ENCODE measurements at places on chromosomes 5 and 9.

DNA sequence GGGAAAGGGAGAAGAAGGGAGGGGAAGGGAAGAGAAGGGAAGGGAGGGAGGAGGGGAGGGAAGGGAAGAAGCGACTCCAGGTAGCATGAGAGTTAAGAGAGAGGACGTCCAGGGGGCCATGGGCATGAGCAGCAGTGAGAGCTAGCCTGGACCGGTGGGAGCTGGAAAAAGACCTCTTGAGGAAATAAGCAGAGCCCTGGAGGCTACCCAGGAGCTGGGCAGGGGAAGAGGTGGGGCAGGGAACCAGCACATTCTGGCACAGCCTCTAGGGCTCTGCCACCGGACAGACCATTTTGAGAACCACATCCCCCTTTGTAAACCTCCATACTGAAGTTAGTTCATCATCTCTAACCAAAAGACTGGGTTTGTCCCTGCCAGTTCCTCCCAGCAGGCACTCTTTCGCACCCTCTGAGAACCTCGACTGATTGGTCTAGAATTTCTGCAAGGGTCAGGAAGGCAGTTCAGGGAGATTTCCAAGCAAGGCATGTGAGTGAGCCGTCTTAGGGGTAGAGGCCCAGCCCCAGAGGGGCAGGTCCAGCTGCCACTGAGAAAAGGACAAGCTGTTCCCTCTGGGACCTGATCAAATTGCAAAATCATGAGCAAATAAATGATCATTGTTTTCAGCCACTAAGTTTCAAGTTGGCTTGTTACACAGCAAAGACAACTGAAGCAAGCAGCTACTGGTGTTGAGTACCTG is 11.6 kb downstream of the NAIF1 start:
- no peak for DNase-seq

GRCh38 chr9:114914139-114914538 is 16.3 kb downstream of the TNFSF8 start:
- no peak for DNase-seq

DNA sequence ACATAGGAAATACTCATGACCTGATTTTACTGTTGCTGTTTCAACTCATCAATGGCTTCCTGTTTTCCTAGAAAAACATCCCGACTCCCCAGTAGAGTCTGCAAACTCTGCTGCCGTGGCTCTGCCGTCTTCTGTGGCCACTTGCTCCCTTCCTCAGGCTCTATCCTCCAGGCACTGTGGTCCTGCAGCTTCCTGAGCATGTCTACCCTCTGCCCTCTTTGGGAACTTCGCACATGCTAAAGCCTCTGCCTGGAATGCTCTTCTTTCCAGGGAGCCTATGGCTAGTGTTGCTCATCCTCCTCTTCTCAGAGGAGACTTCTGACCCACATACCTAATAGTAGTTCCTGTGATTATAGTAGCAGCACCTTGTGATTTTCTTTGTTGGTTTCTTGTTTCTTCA is 256.9 kb downstream of the MAN2A1 start:
- DNase-seq = no peak

DNA sequence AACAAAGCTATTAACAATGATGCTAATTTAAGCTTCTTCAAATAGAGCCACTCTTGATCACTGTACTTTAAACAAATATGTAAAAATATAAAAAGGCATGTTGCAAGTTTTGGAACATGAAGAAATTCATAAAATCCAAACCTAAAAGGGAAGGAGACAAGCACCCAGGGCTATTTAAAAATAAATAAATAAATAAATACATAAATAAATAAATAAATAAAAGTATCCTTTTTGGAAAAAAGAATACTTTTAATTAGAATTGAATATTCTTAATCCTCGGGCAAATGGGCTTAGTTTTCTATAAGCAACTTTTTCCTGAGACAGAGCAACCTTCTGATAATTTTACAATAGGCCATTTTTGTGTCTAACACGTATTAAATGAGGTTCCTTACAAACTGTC is 147.5 kb upstream of the PCA3 start:
- DNase-seq = no peak

- no peak for DNase-seq
Measured at GRCh38 chr5:59256331-59256730, 637.2 kb downstream of the PDE4D start.

GRCh38 chr5:132639706-132640130 is 18.3 kb upstream of the IL13 start:
- no peak for DNase-seq

DNA sequence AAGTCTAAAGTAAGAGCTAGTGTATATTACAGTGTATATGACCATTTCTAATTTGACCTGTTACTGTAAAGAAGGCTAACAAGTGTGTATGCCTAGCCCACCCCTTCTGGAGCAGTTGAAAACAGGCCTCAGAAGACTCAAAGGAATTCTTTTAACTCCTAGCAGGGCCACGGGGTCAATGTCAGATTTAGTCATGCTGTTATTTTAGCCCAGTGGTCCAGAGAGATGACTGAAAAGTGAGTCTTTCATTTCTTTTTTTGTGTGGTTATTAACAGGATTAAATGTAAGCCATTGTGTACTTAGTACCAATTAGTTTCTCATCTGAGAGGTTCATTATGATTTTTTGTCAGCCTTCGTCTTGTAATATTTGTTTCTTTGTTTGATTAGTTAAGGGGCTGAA is 24.4 kb downstream of the ZCCHC7 start:
- DNase-seq = no peak

DNA sequence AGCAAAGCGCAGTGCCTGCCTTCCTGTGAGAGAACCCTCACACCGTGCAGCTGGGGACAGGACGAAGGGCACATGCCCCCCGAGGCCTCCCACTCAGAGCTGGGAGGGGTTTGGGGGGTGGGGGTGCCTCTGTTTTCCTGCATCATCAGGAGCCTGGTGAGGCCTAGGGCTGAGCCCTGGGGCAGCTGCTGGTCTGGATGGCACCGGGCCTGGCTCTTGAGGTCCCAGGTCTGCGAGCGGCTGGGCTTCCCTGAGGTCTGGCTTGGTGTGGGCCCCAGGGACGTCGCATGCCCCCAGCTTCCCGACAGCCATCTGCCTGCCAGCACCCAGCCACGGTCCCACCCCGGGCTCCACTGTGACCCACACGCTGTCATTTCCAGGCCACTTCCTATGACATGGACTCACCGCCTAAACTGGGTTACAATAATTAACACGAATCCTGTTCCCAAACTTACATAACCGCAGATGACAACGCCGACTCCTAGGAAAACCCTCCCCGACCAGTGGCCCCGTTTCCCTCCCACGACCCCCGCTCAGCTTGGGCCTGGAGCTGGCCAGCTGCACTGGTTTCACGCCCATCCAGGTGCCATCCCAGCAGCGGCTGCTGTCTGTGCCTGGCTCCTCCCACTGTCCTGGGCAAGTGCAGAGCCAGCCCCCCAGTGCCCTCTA is 8.7 kb downstream of the NACC2 start:
- no peak for DNase-seq

DNA sequence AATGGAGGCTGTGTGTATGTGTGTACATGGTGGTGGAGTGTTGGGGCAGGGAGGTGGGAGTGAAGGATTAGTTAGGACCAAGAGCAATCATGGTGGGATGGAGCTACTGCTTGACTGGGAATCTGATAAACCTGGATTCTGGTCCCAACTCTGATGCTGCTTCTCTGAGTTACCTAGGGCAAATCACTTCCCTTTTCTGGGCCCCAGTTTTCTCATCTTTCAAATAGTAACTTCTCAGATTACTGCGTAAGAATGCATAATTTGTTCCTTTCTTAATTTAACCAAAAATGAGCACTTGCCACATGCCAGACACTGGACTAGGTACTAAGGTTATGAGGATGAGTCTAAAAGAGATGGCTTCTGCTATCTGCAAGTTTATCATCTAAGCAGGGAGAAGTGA is 20.8 kb upstream of the ANXA6 start:
- DNase-seq = no peak

GRCh38 chr5:68459093-68459809 is 243.7 kb downstream of the PIK3R1 start:
- no peak for DNase-seq

- no peak for DNase-seq
Measured at GRCh38 chr5:72760259-72760658, 56.2 kb upstream of the TNPO1 start.

GRCh38 chr5:32928761-32929160 is 217.6 kb downstream of the NPR3 start:
- DNase-seq = no peak

- DNase-seq = no peak
Measured at GRCh38 chr5:130032807-130033206, 128.5 kb downstream of the CHSY3 start.

- no peak for DNase-seq
Measured at GRCh38 chr9:78763424-78763823, 466.5 kb downstream of the PSAT1 start.

GRCh38 chr5:173680660-173681242 is 64.3 kb upstream of the BOD1 start:
- no peak for DNase-seq

DNA sequence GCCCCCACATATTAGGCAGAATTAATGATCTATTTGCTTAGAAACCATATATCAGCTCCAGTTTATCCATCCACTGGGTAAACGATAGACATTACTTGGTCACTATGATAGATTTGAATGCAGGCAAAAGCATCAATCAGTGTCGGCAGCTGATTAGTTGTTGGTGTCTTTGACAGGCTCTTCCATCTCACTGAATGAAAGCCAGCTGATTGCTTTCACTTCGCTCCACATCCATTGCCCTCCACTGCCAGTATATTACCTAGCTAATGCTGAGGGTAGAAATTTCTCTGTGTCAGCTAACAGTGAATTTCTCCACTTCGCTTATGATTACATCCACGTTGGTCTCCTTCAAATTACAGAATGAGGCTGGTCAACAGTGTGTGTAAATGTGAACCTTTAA is 821.3 kb upstream of the TYRP1 start:
- DNase-seq = no peak

DNA sequence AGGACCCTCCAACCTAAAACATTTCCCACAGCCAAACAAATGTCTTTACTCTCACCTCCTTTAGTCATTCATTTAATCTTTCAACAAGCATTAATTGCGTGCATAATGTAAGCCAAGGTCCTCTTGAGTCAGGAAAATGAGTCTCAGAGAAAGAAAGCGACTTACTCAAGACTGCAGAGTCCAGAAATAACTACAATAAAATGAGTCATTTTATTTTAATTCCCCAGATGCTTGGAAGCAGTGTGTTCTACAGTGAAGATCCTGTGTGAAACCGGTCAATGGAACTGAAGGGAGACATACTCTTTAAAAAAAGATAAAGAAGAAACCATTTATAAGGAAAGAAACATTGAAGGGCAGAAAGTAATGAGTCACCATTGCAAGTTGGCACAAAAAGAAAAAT is 513.7 kb downstream of the CDK5RAP2 start:
- no peak for DNase-seq

GRCh38 chr9:99955606-99956005 is 49.2 kb downstream of the STX17 start:
- DNase-seq = no peak

DNA sequence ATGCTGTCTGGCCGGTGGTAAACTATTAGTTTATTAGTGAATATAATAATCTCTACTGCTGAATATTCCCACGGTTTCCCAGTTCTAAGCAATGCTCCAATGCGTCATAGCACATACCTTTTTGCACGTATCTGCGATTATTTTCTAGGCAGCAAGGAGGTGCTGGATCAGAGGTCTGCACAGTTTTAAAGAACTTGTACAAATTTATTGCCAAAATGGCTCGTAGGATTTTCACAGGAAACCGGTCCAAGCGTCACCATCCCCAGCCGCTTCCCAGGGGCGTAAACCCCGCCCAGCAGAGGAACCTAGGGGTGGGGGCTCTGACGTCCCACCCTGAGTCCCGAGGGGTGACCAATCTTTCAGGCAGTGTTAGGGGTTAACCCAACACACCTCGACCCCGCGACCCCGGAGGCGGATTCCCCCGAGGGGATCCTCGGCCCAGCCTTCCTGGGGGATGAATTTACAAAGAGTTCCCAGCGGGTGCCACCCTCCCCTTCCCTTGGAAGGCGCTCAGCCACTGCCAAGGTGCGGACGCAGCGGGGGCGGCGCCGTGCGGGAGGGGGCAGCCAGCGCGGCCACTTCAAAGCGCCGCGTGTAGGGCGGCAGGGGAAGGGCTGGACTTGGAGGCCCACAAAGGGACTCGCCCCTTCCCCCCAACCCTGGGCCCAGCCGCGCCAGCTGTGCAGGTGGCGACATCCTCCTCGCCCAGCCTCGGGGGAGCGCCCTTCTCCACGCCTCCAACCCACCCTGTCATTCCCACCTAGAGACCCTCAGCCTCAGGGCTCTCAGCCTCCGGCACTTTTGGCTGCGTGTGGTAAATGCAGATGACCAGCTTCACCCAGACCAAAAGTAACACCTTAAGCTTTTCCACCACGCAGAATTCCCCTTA is 43.5 kb upstream of the TCF7 start:
- no peak for DNase-seq

DNA sequence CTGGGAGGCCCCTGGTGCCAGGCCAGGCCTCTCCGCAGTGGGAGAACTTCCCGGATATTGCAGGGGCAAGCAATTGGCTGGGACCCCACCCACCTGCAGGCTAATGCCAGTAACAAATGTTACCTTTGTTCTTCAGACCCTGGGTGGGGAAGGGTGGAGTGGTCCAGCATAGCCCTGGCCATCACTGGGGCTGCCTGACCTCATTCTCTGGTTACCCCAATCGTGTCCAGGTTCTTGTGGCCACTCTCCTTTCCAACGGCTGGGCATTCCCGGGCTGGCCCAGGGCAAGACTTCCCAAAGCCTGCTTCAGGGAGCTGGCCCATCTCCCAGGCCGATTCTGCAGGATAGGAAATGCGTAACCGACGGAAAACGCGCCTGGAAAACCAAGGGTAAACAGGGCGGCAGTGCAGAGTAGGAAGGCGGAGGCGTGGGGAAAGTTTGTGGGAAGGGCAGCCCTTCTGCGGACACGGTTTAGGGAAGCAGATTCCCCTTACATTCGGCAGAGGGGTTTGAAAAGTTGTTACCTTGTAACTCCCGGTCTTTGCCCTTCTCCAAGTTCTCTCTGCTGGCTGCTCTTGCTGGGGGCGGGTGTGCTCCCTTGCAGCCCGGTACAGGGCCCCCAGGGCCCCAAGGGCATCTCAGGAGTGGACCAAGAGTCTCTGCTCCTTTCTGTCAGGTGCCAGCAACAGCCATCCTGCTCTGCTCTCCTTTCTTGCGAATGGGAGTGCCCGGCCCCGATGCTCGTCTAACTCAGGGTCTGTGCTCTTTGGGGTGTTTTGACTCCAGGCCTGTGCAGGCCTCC is 3.5 kb downstream of the NRARP start:
- no peak for DNase-seq

DNA sequence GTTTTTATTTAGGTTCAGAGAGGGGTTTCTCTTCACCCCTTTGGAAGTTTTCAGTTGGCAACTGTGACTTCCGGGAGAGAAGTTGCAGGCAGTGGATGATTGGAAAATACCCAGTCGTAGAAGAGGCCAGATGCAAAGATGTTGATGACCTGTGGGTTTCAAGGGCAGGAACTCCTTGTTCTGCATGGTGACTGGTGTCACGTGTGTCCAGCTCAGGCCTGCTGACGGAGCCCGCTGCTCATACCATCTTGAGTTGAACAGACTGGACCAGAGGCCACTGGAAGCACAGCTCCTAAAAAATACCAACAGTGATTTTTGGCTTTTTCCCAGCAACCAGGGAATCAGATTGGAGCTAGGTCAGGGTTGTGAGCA is 243.9 kb upstream of the KLF4 start:
- DNase-seq = no peak

Data from AML-193 (cell line).